Activated naive CD4-positive, alpha-beta T cell (primary cell): ENCODE measurements at places on chromosomes 11 and 22.

GRCh38 chr22:36129486-36130388 lies 30.8 kb downstream of the APOL3 start:
- no peak for DNase-seq

DNA sequence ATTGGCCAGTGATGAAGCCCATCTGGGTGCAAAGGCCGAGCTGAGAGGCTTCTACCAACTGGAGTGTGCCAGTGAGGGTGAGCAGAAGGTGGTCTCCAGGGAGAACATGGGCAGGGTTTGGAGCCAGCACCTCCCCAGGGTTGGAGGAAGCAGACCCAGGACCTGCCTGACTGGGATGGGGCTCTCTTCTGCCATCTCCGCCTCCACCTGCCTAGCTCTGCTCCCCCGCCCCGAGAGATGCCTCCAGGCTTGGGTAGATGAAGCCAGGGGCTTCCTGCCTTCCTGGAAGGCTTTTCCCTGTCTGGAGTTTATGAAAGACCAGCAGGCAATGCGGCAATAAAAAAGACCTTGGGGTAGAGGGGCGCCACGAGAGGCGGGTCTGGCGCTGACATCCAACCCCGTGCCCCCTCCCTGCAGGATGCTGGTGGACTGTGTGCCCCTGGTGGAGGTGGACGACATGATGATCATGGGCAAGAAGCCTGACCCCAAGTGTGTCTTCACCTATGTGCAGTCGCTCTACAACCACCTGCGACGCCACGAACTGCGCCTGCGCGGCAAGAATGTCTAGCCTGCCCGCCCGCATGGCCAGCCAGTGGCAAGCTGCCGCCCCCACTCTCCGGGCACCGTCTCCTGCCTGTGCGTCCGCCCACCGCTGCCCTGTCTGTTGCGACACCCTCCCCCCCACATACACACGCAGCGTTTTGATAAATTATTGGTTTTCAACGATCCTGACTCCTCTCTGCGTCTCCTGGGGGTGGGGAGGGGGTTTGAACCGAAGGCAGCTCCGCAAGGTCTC lies 3.3 kb downstream of the SELENOM start:
- no peak for DNase-seq

DNA sequence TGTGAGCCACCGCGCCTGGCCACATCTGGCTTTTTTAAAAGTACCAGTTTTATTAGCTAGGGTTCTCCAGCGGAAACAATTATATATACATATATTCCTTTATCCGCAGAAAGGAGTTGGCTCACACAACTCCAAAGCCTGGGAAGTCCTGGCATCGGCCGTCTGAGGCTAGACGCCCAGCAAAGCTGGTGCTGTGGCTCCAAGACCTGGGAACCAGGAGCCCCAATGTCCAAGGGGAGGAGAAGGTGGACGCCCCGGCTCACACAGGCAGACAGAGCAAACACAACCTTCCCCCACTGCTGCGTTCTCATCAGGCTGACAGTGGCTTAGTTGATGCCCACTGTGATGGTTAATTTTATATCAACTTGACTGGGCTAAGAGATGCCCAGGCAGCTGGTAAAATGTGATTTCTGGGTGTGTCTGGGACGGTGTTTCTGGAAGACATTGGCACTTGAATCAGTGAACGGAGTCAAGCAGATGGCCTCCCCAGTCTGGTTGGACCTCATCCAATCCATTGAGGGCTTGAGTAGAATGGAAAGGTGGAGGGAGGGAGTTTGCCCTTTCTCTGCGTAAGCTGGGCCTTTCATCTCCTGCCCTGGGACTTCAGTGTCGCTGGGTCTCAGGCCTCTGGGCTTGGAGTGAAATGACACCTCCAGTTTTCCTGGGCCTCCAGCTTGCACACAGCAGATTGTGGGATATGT lies 904.4 kb downstream of the BRD1 start:
- DNase-seq, result no peak

DNA sequence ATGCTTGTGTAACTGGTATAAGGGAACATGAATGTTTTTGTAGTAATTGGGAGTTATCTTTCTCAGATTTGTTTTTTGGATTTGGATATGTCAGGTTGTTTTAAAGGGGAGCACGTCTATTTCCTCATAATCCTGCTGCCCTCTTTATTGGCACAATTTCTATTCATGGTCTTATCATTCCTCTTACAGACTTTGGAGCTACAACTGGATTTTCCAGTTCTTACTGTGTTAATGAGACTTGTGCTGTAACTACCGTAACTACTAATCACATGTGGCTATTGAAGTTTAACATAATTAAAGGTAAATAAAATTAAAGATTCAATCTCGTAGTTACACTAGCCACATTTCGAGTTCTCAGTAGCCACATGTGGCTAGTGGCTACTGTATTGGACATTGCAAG lies 1.9 kb downstream of the FDX1 start:
- DNase-seq, result no peak

- DNase-seq, result no peak
Measured at GRCh38 chr11:78181185-78181584, 7.2 kb downstream of the KCTD21 start.

DNA sequence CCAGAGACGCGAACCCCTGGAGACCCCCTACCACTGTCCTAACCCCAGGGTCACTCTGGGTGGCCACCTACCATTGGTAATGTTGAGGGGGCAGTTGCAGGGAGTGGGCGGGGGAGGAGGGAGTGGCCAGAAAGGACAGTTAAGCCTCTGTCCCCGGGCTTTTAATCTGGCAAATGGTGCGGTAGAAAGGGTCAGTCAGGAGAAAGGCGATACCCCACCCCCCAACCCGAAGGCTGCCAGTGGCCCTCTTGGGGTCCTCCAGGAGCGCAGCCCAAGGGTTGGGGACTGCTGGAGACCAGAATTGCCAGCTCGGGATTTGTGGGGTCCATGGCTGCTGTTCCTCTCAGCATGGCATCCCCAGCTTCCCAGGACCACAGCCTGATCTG lies 742 bp downstream of the P2RY2 start:
- DNase-seq, result no peak

DNA sequence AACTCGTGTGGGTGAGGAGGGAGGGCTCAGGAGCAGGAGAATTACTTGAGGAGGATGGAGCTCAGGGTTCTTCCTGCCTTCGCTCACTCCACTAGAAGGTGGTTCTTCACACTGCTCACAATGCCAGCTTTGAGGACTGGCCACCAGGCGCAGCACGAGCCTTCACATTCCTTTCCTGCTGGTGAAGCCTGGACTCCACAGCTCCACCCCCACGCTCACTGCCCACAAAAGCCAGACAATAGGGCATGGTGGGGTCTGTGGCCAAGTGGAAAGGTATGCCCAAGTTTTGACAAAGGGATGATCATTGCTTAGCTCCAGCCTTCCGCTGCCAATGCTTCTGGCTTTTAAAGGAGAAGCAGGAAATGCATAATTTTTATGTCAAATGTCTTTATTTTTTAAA lies 58.0 kb upstream of the FADD start:
- DNase-seq, result no peak

GRCh38 chr11:1192741-1193325 lies 30.0 kb upstream of the MUC5B start:
- DNase-seq, result no peak

DNA sequence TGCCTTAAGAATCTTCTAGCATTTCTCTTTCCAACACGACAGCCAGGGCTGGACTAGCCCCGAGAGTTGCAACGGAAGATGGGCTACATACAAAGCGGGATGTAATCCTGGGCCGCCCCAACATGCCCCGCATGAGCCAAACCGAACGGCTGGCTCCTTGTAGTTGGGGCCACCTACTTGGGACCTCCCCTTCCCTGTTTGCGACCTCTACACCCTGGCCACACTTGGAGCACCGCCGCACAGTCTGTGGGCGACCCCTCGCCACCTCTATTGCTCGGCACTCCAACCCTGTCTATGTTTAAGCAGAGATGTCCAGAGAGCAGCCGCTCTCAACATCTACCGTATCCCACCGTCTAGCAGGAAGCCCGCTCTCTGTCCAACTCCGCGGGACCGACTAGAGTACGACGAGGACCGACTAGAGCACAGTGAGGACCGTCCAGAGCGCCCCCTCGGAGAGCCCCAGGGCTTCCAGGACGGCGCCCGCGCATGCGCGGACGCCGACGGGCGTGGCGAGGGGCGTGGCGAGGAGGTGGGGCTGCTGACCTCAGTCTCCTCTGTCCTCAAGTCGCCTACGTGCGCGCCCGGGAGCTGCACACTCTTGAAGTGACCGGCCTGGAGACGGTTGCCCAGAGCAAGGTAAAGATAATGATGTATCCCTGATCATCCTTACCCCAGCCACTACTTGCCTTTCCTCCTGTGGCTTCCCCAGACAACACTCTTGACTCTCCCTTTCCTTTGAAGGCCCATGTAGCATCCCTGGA lies 32.3 kb downstream of the NEAT1 start:
- DNase-seq, result peak; percentile 58

DNA sequence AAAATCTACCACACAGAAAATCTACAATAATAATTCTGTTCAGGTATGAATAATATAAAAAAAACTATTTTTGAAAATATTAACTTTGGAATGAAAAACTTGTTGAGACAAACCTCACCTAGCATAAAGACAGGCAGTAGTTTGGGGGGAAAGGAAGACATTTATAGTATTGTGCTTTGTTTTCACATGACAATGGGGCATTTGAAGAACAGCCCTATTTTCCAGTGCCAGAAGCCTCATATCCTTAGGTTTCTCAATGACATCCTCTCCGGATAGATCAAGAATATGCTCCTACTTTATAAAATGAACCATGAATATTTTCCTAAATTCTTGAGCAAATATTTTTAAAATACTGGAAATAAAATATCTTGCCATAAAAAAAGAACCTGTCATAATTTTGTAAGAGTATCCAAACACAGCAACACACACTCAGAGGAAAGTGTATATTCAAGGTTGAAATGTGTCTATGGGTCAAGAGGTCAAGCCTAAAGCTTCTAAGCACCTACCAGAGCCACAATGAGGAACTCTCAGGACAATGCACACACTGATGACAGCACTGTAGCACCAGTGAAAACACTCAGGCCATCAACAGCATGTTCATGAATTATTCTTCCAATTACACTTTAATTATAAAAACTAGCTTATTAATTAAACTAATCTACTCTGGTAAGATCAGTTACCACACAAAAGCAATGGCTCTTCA lies 68.7 kb downstream of the MRTFA start:
- no peak for DNase-seq

GRCh38 chr11:121376130-121376529 lies 76.0 kb upstream of the SORL1 start:
- DNase-seq, result no peak

DNA sequence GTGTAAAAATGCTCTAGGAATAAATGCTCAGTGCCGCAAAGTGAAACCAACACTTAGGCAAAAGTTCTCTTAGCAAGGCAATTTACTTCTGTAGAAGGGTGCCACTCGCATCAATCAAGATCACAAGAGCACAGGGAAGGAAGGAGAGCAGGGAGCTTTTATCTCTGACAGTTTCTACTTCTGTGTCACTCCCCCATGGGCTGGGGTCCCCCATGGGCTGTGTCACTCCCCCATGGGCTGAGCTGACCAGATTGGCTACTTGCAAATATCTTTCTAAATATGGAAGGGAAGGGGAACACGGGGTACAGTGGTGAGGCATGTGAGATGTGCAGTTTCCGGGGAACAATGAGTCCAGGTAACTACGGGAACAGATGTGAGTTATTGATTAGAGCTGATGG lies 397 bp downstream of the OR52N2 start:
- no peak for DNase-seq

GRCh38 chr22:48594016-48594756 lies 1233.5 kb downstream of the BRD1 start:
- no peak for DNase-seq

DNA sequence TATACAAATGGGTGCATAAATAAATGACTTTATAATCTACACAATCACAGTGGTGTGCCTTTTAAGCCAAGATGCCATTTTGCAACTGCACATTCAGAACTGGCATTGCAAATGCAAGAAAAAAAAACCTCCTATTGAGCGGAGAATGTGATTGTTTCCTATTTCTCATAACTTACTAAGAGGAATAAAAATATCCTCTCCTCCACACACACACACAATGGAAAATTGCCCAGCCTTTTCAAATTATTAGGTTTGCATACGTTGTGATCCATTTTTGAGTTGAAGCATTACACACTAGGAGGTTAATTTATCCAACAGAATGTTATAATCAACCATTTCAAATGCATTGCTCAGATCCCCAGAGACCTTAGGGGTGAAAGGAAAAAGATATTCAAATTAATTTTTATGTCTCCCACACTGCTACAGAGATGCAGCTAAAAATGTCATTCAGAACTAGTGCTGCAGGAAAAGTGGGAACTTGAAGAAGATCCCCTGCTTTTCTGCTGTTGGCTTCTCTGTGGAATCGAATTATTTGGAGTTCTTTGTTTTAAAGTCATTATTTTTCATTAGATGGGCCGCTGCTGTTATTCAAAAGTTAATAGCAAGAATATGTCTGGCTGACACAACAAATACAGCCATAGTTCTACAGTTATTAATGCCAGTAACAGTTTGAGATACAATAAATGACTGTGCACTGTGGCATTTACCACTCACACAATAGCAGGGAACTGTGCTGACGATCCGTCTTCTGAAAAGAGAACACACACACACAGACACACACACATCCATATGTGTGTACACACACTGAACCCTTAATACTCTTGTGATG lies 299.9 kb upstream of the ANO5 start:
- no peak for DNase-seq

- DNase-seq, result peak; percentile 62
Measured at GRCh38 chr22:39490135-39490798, 11.8 kb upstream of the MIEF1 start.

- DNase-seq, result no peak
Measured at GRCh38 chr11:66727282-66728037, 1.6 kb downstream of the SPTBN2 start.

DNA sequence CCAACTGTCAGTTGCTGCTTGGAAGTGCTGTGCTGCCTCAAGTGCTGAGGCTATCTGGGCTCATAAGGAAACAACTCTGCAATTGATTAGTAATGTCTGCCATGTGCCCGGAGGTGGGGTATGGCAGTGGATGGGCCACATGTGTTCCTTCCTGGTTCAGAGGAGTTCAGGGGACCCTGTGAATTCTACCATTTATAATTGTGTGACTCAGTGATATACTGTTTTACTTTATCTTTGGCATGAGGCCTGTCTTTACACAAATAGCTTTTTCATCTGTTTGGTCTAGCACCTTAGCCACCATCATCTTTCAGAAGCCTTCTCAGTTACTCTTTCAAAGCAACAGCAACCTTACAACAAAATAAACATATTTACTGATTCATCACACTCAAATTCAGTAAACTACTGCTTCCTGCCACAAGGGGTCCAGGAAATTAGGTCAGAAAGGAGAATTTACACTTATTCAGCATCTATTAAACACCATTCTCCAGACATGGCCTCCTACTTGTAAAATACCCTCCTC lies 20.9 kb downstream of the DKK3 start:
- no peak for DNase-seq

GRCh38 chr11:32436751-32437494 lies 1.6 kb upstream of the WT1 start:
- no peak for DNase-seq

- DNase-seq, result no peak
Measured at GRCh38 chr22:41915035-41915785, at the start of gene SHISA8. Gene SHISA8, minus strand, starts transcription at chr22:41915074. Its CDS starts 407 bp downstream, at chr22:41914667.

- DNase-seq, result no peak
Measured at GRCh38 chr11:134739136-134739535, 327.1 kb upstream of the B3GAT1 start.
